ENCODE measurements at places on chromosomes 2 and 18.

GRCh38 chr2:224042191-224042696, 3.2 kb upstream of the SERPINE2 start:
- no peak overlapping the region for H3K4me3 ChIP-seq
- peaks cover 55% of the 10 kb centered on the region for H3K27me3 ChIP-seq
- no peak overlapping the region for H3K27ac ChIP-seq

DNA sequence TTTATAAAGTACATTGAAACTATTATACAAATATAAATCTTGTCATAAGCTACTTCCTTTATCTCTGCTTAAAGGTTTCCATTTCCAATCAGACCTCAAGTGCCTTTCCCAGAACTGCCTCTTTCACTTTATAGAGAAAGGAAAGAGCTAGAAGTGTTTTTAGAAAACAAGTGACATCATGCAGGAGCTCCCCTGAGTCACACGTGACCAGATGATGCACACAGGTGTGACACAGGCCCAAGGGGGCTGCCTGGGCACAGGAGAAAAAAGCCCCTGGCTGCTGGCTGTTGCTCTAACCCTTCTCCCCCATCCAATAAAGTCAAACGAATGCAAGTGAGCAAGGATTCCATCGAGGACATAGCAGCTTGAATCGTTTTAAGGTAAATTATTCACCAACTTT, 21.4 kb upstream of the SH3BP4 start:
- DNase-seq = no peak
- H3K27me3 ChIP-seq = no peaks in the 10 kb centered on the region
- H3K27ac ChIP-seq = no peak overlapping the region
- peaks cover 2% of the 10 kb centered on the region for H3K4me1 ChIP-seq

- H3K4me3 ChIP-seq = no peak overlapping the region
- peak; percentile 64 for DNase-seq
- H3K27ac ChIP-seq = peak overlapping the region; percentile 68
- no peaks in the 10 kb centered on the region for H3K36me3 ChIP-seq
These were observed 209.6 kb upstream of the PIK3C3 start for GRCh38 chr18:41745166-41746049.

DNA sequence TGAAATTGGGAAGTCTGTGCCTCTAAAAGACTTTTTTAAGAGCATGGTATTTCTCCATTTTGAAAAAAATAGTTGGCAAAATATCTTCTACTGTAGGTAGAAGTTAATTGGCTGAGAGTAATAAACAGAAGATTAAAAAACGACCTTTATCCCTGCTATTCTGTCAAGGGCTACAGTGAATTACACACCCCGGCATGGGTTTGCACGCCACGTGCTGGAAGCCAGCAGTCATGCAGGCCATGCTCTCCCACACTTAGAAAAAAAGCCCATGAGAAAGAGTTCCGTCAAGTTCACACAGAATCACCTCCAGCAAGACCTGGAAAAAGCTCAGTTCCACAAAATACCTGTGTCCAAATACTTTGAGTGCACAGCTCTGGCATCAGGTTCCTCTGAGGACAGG, 26.8 kb downstream of the FAM110C start:
- no peak overlapping the region for H3K27ac ChIP-seq
- H3K27me3 ChIP-seq = no peaks in the 10 kb centered on the region
- no peaks in the 10 kb centered on the region for H3K4me1 ChIP-seq

DNA sequence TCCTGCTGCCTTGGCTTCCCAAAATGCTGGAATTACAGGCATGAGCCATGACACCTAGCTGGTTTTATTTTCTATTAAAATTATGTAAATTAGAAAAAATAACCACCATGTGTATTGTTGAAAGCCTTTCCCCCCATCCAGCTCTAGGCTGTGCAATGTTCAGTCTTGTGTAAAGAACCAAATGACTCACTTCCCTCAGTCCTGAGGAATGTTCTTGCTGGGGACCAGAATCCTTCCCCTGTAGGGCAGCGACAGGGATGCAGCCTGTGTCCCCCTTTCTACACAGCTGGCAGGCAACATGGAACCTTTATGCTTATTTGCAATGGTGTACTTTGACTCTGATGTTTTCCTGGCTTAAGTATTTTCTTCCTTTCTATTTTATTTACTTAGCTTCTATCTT, 29.4 kb downstream of the AOX1 start:
- H3K36me3 ChIP-seq = no peaks in the 10 kb centered on the region

DNA sequence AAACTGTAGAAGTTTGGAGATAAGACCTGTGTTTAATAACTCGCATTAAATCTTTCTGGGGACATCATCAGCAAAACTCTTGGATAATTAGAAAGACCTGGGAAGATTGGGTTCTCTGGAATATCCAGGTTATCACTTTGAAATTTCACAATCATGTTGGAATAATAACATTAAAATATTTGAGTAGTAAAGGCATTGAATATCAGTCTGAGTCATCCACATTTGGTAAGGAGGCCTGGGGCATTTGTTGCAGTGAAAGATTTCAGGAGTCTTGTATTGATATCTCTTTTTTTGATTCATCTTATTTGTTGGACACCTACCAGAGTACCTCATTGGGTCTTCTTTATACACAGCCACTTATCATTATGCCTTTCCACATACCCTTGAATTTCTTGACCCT, 95.9 kb downstream of the EPB41L5 start:
- DNase-seq = no peak
- peaks cover 3% of the 10 kb centered on the region for H3K4me1 ChIP-seq
- no peak overlapping the region for H3K4me3 ChIP-seq
- H3K27me3 ChIP-seq = no peaks in the 10 kb centered on the region
- peaks cover 24% of the 10 kb centered on the region for H3K36me3 ChIP-seq

DNA sequence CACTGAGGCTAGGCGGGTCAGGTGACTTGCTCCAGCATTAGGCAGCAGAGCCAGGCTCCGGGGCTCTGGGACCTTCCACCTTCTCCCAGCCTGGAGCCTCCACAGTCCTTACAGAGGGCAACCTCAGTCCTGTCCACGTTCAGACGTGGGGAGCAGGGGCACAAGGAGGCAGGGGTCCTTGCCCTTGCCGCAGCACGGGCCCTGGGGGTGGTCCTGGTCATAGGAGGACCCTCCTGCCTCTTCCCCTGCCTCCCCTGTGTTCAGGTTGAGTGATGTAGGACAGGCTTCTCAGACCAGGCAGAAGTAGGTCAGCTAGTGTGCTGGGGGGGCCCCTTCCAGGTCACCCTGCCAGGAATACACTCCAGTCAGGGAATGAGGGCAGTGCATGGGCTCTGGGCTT, 5.4 kb upstream of the ARHGEF4 start:
- H3K27ac ChIP-seq = no peak overlapping the region
- H3K27me3 ChIP-seq = peaks cover 1% of the 10 kb centered on the region
- no peak overlapping the region for H3K4me3 ChIP-seq
- H3K4me1 ChIP-seq = peaks cover 42% of the 10 kb centered on the region
- DNase-seq = no peak
- H3K36me3 ChIP-seq = no peaks in the 10 kb centered on the region

- no peak overlapping the region for H3K4me3 ChIP-seq
- H3K27me3 ChIP-seq = no peaks in the 10 kb centered on the region
- no peaks in the 10 kb centered on the region for H3K4me1 ChIP-seq
- H3K27ac ChIP-seq = no peak overlapping the region
- DNase-seq = no peak
These were observed 101.5 kb downstream of the ALPK2 start for GRCh38 chr18:58527285-58527951.

GRCh38 chr2:174518395-174518794, 31.6 kb upstream of the GPR155 start:
- H3K4me3 ChIP-seq = no peak overlapping the region
- H3K4me1 ChIP-seq = no peaks in the 10 kb centered on the region

Measured in neuronal stem cell (in vitro differentiated cells).